ENCODE measurements at places on chromosomes 11 and 22.

DNA sequence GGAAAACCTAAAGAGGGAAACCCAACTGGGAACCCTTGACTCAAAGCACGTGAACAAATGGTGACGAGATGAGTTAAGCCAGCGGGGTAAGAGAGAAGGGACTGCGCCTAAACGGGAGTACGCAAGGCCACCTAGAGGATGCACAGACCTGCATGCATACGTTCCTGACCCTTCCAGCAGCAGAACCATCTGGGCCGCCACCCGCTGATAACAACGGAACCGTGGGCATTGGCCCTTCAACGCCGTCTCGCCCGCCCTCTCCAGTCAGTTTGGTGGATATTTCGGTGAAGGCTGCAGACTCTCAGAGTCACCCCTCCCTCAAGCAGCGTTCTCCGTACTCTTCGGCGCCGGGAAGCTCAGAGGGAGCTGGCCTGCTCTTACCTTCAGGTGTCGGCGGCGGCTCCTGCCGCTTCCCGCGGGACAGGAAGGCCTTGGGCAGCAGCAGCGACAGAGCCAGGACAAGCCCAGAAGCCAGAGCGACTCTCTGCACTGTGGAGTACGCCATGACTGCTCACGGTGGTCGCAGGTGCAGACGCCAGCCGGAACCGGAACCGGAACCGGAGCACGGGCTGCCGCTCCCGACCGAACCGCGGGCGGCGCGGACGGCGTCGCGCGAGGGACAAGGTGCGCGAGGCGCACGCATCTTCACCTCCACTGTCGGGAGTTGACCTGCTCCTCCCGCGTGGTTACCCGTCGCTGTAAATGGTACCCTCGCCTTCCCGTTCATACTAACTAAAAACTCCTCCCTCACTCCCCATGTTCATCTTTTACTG lies at the start of gene RIC3:
Gene RIC3 (minus strand): TSS at position 541 of the 773 bp plus-strand sequence. CDS start 36 bp downstream, at position 505.
- no peak for DNase-seq

- DNase-seq = no peak
Measured at GRCh38 chr22:19117111-19117512, 5.1 kb downstream of the DGCR2 start.

DNA sequence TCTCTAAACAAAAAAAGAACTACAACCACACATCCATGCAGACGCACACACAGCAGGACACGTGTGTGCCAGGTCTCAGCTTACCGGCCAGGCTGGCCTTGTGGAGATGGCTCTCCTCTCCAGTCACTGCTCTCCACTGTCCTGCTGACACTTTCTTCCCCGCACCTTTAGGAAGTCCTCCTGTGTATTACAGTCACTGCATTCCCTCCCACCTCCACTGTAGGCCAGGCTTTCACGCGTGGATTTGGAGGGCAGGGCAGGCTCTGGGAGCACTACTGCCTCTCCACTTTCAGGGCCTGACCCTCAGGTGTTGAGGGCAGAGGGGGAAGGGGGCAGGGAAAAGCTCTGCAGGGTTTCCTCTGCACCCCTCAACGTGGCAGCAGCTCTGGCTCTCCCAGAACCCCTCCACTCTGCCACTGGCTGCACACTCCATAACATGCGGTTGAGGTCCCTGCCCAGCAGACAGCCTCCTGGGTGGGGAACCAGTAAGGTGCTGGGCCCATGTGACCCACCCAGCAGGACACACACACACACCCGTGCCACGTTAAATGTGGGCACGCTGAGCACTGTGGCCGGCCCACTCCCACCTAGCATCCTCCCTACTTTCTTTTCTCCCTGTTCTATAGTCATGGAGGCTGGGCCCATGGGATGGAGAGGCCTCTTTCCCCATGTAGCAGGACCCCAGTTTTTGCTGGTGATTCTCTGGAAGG lies 107.0 kb upstream of the PITPNB start:
- no peak for DNase-seq

DNA sequence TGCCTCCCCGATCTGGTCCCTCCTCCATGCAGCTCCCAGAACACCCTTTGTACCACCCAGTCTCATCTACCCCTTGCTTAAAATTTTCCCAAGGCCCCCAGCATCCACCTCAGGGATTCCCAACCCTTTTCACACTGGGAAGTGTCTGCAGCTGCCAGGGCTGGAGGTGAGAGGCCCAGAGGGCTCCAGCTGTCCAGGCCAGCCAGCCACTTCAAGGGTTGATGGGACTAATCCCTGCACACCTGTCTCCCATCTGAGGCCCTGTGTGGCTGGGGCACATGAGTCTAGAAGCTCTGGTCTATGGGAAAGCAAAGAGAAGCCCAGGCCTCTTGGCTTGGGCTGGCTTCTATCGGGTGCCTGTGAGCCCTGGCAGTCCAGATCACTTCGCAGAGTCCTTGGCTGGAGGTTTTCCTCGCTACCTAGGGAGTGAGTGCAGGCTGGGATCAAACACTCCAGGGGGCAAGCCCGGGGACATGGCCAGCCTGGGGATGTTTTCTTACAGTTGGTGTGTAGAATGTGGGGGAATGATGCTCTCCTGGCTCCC lies 41.1 kb upstream of the TPBGL start:
- DNase-seq = no peak

- DNase-seq = peak; percentile 67
Measured at GRCh38 chr11:69718147-69718546, 14.3 kb upstream of the FGF19 start.

GRCh38 chr22:25109878-25110595 lies 89.6 kb upstream of the CRYBB3 start:
- DNase-seq = no peak

Measured in AG20443 (cell line).